ENCODE measurements at places on chromosomes 3 and 15.

- peak; percentile 95 for DNase-seq
Measured at GRCh38 chr3:156425651-156426050, 129.3 kb downstream of the SSR3 start.

GRCh38 chr3:115246461-115247020 is 99.5 kb upstream of the ZBTB20 start:
- DNase-seq, result no peak

- no peak for DNase-seq
Measured at GRCh38 chr3:160482796-160483195, 33.2 kb upstream of the TRIM59 start.

DNA sequence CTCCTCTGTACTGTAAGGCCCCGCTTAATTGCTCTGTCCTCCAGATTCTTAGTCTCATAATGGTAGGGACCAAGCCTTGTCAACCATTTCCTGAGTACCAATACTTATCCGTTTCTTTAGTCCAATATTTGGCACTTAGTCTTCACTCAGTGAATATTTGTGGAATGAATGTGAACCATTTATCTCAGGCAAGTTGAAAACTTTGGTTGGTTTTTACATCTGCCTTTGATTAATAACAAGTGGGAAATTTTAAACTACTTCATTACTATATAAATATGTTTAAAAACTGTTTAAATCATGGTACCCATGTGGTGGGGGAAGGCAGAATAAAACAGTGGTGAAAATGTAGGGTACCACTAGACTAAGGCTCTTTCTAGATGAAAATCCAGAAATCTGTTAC is 15.2 kb downstream of the CA12 start:
- no peak for DNase-seq

GRCh38 chr15:85760049-85760448 is 34.7 kb downstream of the KLHL25 start:
- no peak for DNase-seq

DNA sequence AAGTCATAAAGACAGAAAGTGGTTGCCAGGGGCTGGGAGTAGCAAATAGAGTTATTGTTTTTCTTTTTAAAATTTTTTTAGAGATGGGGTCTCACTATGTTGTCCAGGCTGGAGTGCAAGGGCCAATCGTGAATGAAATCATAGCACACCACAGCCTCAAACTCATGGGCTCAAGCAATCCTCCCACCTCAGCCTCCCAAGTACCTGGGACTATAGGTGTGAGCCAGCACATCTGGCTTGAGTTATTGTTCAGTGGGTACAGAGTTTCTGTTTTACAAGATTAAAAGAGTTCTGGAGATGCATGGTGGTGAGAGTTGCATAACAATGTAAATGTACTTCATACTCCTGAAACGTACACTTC is 23.6 kb downstream of the PFKFB4 start:
- no peak for DNase-seq

DNA sequence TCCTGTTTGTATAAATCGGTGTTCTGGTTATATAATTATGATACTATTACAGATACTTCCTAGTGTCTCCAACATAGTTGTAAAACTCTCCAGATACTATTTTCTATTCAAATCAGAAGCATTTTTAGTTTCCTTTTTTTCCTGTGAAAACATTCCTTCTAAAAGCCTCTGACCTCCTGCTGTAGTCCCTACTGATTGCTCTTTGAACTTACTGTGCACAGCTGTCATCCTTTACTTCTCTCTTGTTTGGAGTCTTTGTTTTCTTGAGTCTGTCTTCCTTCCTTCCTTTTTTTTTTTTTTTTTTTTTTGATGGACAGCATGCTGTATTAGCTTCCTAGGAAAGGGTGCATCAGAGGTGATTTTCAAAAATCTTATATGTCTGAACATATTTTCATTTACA is 28.9 kb downstream of the NR2C2 start:
- DNase-seq, result no peak

DNA sequence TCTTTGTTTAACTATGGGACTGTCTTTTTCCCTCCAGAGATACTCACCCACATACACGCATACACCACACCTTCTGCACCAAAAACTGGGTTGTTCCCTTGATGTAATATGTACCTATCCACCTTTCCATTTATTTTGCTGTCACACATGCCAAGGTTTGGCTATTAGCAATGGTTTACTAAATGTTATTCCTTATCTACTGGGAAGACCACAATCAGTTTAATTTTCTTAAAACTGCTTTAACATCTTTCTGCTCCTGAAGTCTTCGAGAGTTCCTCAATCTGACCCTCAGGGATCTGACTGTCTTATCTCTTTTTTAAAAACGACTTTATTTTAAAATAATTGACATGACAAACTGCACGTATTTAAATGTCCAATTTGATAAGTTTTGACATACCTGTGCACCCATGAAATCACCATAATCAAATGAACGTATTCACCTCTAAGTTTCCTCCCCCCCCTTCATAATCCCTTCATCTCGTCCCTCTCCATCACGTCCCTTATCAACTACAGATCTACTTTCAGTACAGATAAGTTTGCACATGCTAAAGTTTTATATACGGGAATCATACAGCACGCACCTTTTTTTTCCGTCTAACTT is 805 bp upstream of the TRPM7 start:
- no peak for DNase-seq

GRCh38 chr15:92394309-92395097 is 822 bp downstream of the ST8SIA2 start:
- no peak for DNase-seq

DNA sequence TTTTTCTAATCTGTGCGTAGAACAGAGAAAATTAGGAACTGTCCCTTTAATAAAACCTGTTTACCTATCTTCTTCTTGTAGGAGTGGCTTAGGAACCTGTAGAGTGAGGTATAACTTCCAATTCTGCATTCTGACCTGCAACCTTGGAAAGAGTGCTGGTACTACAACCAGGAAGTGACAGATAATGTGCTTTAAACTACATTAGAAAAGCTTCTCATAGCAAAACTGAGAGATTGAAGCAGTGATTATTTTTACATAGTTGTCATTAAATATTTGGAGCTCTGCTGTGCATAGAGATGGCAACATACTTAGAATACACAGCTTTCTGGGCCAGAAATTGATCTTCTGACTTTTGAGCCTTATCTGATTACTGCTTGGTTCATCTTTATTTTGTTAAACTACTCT is 50.4 kb upstream of the ZDHHC23 start:
- no peak for DNase-seq

DNA sequence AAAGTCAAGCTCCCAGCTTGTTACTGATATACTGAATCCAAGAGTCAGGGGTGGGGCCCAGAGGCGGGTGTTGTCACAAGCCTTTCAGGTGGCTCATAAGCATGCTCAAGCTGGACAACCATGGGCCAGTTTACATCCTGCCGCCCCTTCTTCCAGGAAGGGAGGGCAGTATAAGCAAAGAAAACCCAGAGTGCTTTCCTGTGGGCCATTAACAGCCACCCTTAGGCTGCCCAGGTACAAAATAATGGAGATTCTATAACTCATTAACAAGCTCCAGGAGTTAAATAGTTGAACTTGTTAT is 183.2 kb downstream of the NTRK3 start:
- DNase-seq, result no peak

DNA sequence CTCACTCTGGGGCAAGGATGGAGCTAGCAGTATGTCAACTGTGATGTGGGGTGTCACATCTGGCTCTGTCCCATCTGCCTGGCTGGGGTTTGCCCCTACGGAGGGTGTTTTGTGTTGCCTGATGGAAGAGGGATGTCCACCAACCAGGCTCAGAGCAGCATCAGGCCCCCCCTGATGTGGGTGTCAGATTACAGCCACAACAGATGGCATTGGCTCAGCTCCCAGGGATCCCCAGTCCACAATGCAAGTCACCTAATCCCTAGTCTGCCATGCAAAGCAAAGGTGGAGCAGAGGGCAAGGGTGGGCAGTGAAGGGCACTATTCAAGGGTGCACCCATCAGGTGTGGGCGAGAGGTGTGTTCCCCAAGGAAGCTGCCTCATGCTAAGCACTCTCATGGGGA is 48.9 kb upstream of the AMOTL2 start:
- peak; percentile 29 for DNase-seq

GRCh38 chr3:31041161-31041978 is 146.9 kb upstream of the GADL1 start:
- no peak for DNase-seq

DNA sequence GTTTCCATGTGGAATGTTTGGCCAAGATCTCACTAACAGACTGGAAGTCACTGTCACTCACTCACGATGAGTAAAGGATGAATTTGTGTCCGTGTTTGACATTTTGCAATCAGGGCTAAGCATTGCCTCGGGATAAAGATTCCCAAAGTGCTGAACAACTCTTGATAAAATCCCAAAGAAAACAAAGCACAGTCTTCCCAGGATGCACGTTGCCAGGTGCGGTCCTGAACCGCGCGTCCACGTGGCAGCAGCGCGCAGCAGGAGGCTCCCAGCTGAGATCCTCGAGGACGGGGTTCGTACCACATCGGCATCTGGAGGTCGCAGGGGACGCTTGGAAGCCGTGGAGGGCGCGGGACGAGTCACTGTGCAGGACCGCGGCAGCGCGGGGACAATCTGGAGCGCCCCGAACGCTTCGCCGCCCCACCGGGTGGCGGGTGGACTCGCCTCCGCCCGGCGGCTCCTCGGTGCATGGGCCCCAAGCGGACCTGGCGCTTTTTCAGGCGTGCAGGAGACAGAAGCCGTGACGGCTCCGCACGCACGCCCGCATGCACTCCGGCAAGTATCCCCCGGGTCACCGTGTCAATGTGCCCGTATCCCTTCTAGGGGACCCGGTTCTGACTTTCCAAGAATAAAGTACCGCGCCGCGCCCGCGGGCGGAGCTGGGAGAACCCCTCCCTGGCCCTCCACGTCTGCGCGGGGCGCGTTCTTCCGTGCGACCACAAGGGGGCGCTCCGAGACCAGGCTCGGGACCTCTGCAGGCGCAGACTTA is 17.7 kb downstream of the CPN2 start:
- DNase-seq, result no peak

DNA sequence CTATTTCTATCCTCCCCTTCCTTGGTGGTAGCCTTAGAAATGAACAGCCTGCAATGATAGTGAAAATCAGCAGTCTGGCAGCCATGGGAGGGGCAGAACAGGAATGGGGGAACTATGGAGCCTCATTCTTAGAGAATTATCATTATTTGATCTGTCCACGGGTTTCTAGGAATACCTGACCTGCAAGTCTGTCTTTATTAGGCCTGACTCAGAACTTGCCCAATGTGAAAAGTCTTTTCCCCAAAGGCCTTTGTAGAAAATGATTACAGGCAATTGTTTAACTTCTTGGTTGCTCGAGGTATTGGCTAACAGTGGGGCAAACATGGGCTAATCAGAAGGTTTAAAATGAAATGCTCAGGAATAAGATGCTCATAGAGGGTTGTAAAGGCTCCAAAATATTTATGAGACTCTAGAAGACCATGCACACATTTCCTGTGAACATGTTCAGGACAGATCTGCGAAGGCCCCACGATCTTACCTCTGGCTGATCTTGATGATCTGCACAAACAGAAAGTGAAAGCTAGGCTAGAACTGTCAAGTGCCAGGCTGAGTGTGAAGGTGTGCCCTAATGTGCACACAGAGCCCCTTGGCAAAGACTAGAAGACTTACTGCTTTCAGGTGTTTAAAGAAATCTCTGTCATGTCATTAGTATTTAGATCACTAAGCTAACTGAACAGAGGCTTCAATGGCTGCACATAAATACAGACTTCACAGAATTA is 39.6 kb upstream of the LAMP3 start:
- DNase-seq, result no peak

DNA sequence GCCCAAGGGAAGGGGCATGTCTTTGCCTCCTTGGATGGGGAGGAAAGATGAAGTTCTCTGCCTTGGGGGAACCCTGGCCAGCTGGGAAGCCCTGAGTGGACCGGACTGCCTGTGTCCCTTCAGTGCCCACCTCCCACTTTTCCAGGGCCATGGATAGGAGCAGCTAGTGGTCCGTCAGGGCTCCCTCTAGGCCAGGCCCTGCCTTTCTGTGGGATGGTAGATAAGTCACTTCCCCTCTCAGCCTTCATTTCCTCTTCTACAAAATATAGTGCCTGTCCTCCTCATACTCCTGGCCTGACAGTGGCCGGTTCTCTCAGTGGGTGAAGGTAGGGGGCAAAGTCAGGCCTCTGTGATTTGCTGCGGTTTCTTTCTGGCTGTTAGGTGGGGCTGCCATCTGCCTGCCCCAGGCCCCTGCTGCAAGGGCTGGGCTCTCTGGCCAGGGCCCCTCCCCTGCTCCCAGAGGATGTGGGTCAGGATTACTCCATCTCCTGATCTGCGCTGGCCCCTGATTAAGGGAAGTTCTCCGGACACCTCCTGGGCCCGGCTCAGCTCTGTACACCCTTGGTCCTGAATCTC is 1.4 kb downstream of the PLEKHO2 start:
- no peak for DNase-seq

DNA sequence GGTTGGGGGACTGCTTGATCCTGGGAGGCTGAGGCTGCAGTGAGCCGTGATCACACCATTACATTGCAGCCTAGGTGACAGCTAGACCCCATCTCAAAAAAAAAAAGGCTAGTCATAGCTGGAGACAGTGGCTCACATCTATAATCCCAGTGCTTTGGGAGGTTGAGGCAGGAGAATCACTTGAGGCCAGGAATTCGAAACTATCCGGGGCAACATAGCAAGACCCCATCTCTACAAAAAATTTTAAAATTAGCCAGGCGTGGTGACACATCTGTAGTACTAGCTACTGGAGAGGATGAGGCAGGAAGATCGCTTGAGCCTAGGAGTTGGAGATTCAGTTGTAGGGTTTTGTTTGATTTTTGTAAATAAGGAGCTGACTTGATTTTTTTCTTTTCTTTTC is 45.6 kb downstream of the KNL1 start:
- DNase-seq, result no peak

- no peak for DNase-seq
Measured at GRCh38 chr3:186510374-186511079, 33.7 kb downstream of the CRYGS start.

DNA sequence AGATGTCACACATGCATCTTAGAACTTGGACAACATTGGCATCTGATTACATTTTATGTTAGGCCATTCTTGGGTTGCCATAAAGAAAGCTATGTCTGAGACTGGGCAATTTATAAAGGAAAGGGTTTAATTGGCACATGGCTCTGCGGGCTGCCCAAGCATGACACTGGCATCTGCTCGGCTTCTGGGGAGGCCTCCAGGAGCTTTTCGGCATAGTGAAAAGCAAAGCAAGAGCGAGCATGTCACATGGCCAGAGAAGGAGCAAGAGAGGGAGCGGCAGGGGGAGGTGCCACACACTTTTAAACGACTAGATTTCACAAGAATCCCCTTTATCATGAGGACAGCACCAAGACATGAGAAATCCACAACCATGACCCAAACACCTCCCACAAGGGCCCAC is 11.3 kb downstream of the RYR3 start:
- no peak for DNase-seq

All from DMS79 (cell line).